ENCODE measurements at places on chromosomes 16 and 17.

DNA sequence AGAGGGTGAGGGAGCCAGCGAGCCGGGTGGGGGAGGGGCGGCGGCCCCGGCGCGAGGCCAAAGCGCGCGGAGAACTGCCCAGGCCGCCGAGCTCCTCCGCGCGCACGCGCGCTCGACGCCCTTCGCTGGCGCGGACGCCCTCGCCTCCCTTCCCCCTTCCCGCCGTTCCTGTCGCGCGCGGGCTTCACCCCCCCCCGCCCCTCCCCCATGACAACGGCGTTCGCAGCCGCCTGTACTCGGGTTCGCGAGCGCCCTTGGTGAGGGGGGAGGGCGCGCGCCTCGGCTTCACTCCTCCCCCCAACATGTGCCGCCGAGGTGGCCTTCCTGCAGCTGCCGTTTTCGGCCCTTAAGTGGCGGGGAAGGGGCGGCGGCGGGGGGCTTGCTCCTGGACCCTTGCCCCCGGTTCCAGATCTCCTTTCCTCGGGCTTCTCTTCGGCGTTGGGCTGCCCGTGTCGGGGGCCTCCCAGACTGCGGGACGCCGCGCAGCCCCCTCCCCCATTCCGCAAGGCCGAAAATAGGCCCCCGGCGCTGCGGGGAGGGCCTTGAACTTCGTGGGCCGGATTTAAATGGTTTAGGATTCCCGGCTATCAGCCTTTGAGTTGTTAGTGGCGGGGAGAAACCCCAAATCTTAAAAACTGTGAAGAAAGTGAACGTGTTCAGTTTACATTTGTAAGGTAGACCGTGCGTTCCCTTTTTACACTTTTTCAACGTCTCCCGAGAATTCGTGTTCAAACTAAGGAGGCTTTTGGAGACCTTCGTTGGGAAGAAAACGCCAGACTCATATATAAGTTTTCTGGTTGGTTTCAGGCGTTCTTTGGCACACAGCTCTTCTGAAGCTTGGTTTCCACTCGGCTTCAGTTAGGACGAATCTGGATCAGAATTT, 653 bp downstream of the SRRM2 start:
- DNase-seq, result no peak

DNA sequence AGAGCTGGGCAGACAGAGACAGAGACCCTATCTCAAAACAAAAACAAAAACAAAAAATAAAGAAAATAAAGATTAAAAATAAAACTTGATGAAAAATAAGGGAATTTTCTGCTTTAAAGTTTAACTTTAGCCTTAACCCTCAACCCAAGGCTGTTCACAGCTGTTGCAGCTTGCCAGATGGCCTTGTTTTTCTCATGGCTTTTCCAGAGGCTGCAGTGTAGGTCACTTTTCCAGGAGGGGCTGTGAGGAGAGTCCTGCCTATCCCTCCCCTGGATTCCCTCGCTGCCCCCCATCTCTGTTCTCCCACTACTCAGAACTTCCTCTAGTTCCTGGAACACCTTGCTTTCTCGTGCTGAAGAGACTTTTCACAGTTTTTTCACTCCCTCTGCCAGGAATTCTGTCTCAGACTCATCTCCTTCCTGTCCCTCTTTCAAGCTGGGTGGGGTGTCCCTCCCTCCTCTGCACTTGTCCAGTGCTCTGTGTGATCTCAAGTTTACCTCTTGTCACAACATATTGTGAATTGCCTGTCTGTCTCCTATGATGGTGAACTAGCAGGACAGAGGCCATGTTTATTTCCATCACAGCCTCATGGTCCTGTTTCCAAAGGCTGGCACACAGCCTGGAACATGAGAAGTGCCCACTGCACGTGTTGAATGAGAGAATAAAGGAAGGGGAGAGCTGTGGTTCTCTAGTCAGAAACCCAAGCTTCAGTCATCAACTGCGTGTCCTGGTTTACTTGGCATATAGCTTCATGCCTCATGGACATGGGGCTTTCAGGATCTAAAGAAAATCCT, 69.9 kb upstream of the MSI2 start:
- no peak for DNase-seq

- no peak for DNase-seq
Observed at GRCh38 chr17:71522383-71522782, 598.4 kb upstream of the SOX9 start.

DNA sequence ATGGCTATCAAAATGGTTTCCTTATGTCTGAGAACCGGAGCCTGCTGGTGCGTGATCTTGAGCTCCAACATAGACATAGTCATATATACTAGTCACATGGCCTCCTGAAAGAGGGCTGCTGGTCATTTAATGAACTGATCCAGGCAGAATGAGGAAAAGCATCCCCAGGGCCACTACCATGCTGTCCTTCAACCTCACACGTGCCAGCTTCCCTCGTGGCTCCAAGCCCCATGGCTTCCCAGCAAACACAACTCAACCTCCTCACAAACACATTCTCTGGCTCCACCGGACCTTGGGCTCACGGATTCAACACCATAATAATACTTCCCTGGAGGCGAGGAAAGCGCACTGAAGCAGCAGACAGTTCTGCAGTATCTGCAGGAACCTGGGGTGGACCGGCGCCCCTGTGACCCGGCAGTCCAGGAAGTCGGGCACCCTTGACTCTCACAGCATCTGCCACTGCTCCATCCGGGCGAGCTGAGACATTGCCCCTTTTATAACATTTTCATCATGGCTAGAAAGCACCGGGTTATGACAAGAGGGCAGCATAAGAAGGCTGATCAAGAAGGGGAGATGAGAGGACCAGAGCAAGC, 57.2 kb upstream of the CDH5 start:
- no peak for DNase-seq

DNA sequence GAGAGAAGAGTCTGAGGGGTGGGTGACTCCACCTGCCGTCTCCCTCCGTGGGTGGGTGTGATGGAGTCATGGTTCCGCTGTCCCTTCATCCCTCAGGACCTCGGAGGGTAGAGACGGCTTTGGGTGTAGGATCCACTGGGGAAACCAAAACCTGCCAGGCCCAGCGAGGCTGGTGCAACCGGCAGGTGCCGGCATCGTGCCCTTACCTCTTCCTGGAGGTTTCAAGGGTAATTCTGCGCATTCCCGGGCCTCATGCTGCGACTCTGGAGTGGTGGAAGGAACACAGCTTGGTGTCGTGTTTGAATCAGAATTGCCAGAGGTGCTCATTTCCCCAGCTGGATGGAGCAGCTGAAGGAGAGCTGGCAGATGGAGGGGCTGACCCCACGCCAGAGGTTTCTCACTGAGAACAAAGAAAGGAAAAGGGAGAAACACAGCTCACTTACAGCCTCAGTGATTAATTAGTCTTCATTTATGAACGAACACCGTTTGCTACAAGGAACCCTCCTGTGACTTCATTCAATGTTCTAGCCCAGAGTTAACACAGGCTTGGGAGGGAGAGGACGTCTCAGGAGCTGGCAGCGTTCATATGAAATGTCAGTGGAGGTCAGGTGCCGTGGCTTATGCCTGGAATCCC, 16.3 kb upstream of the ATP2A3 start:
- no peak for DNase-seq

- no peak for DNase-seq
Observed at GRCh38 chr17:16877099-16877498, 94.8 kb downstream of the TNFRSF13B start.

- peak; percentile 23 for DNase-seq
Observed at GRCh38 chr17:75689441-75689873, 22.3 kb downstream of the SAP30BP start.

- no peak for DNase-seq
Observed at GRCh38 chr16:21233521-21234150, at the start of gene ANKS4B. TSS of gene ANKS4B (plus strand) at chr16:21233699. CDS start at chr16:21233738, 39 bp downstream.

DNA sequence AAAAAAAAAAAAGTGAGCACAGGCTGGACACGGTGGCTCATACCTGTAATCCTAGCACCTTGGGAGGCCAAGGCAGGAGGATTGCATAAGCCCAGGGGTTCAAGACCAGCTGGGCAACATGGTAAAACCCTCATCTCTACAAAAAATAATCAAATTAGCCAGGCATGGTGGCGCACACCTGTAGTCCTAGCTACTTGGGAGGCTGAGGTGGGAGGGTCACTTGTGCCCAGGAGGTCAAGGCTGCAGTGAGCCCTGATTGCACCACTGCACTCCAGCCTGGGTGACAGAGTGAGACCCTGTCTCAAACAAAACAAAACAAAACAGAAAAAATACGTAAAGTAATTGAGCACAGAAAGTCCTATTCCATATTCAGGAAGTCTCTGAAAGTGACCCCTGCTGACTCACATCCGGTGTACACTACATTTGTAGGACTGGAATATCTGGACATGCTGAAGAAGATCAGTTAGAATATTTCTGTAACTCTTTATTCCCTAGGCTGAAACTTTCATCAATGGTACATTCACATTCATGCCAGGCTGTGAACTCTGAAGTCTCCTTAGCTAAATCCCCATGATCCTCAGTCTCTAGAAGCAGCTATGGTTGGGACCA, 66.0 kb upstream of the HAS3 start:
- DNase-seq, result no peak

DNA sequence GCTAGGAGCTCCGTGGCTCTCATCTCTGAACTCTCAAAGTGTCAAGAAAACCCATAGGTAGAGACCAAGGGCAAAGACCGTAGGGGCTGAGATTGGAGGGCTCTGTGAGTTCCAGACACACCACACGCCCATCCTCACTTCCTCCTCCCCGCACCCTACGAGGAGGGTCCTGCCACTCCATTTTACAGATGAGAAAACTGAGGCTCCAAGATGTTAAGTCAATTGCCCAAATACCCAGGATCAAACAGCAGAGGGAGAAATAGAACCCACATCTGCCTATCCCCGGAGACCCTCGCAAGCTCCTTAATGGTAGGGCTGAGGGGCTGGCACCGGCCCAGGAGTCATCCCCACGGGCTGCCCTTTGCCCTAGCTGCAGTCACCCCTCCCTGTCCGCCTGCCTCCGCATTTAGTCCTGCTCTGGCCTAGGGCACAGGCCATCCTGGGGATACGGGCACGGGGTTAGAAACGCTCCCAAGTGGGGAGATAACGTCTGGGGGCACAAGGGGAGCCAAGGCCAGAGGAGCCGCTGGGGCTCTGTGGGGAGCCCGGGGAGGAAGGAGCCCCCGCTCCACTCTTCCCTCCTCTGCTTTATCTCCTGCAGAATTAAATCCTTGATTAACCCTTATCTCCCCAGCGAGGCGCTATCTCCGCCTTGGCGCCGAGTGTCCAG, 54.1 kb upstream of the ZC3H18 start:
- no peak for DNase-seq

GRCh38 chr16:88743693-88744576, 37.6 kb downstream of the CTU2 start:
- peak; percentile 67 for DNase-seq

DNA sequence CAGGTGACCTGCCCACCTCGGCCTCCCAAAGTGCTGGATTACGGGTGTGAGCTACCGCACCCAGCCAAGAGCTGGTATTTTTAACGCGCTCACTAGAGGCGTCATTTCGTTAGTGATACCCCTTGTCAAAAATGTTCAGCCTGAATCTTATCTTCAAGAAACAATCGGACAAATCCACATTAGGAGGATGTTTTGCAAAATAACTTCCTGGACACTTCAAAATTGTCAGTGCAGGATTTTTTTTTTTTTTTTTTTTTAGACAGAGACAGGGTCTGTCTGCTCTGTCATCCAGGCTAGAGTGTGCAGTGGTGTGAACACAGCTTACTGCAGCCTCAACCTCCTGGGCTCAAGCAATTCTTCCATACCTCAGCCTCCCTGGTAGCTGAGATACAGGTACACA, 63.0 kb downstream of the RMI2 start:
- no peak for DNase-seq

- DNase-seq, result no peak
Observed at GRCh38 chr16:80176114-80176513, 364.7 kb upstream of the DYNLRB2 start.

- no peak for DNase-seq
Observed at GRCh38 chr17:41792845-41793783, 6.6 kb upstream of the JUP start.

GRCh38 chr16:24775455-24775854, 46.0 kb downstream of the TNRC6A start:
- no peak for DNase-seq

GRCh38 chr17:67810464-67810863, 14.8 kb upstream of the BPTF start:
- DNase-seq, result no peak

DNA sequence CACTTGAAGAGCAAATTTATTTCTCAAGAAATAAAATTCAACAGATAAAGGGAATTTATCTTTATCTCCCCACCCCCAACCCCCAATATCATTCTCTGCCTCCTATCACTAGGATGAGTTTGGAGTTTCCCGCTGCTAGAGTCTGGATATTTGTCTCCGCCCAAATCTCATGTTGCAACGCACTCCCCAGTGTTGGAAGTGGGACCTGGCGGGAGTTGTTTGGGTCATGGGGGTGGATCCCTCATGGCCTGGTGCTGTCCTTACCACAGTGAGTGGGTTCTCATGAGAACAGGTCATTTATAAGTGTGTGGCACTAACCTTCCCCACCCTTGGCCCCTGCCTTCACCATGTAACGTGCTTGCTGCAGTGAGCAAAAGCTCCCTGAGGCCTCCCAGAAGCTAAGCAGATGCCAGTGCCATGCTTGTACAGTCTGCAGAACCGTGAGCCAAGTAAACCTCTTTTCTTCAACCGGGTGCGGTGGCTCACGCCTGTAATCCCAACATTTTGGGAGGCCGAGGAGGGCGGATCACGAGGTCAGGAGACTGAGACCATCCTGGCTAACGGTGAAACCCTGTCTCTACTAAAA, 6.5 kb downstream of the CEP20 start:
- DNase-seq, result no peak

GRCh38 chr16:79835194-79835593, 234.7 kb upstream of the MAF start:
- no peak for DNase-seq

- DNase-seq, result no peak
Observed at GRCh38 chr17:14297161-14297851, 3.6 kb upstream of the HS3ST3B1 start.

- no peak for DNase-seq
Observed at GRCh38 chr17:39996800-39997199, 16.2 kb downstream of the PSMD3 start.

DNA sequence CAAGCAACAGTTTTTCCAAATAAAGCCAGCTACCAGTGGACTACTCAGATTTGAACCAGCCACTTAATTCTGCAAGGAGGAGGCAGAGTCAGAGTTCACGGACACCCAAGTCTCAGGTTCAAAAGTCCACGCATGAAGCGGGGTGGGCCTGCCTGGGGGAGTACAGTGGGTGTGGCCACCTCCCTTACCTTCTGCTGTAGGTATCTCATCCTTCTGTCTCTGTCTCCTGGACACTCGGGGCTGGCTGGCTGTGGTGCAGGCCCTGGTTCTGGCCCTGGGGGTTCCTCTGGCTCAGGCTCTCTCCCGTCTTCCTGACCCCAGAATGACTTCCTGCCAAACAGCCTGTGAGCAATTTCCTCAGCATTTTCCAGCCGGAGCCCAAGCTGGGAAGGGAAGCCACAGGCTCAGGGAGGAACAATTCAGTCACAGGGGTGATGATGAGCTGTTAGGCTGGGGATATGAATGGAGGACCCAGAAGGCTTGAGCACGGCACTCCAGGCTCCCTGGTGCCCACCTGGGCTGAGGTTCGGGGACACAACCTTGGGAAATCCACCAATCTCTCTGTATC, 101.9 kb downstream of the LITAF start:
- no peak for DNase-seq

DNA sequence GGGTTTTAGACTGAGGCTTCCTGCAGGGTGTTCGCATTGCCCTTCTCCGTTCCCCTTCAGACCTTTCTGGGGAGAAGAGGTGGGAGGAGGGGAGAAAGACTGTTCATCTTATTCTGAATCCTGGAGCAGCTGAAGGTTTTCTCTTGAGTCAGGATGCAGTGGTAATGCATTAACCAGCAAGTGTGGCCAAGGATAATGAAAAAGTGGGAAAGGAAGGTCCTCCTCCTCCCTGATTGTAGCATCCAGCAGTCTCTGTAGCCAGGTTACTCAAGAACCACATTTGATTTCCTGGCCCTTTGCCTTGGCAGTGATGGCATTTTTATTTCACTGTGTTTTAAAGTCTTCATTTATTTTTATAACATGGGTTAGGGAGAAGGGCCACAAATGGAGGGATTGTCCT, 59.1 kb downstream of the CYLD start:
- DNase-seq, result no peak
